Neural cell (in vitro differentiated cells): ENCODE measurements at places on chromosomes 5 and 9. TPM values are rescaled to one million over a fixed set of nuclear protein-coding genes. Genes with fewer than 3 reads are reported as not detected.

Gene OGN
- 0.12 TPM in 1 of 2 replicates, not detected in the other for polyA plus RNA-seq

Gene C5orf58
- polyA plus RNA-seq, result not detected in 2 replicates

Gene PCDHGB1
- polyA plus RNA-seq, result 0.46 and 0.68 TPM in 2 replicates

Gene TRPM3
- 1.3 and 2.0 TPM in 2 replicates for polyA plus RNA-seq

Gene PTPN3
- polyA plus RNA-seq, result 0.68 and 3.8 TPM in 2 replicates

Gene CCL19
- polyA plus RNA-seq, result not detected in 2 replicates
